ENCODE measurements at places on chromosomes 5 and 9.

DNA sequence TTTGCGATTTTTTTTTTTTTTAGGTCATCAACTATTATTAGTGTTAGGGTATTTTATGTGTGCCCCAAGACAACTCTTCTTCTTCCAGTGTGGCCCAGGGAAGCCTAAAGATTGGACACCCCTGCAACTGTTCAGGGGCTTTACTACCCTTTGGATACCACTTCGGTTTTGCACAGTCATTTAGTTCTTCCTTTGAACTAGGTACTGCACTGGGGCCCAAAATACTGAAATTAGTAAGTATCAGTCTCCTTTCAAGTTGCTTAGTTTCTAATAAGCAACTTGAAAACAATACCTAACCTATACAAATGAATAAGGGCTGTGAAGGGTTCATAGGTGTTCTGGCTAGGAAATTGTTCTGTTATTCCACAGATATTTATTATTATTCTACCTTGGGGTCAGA is 45.3 kb downstream of the CWC27 start:
- no peak for DNase-seq

DNA sequence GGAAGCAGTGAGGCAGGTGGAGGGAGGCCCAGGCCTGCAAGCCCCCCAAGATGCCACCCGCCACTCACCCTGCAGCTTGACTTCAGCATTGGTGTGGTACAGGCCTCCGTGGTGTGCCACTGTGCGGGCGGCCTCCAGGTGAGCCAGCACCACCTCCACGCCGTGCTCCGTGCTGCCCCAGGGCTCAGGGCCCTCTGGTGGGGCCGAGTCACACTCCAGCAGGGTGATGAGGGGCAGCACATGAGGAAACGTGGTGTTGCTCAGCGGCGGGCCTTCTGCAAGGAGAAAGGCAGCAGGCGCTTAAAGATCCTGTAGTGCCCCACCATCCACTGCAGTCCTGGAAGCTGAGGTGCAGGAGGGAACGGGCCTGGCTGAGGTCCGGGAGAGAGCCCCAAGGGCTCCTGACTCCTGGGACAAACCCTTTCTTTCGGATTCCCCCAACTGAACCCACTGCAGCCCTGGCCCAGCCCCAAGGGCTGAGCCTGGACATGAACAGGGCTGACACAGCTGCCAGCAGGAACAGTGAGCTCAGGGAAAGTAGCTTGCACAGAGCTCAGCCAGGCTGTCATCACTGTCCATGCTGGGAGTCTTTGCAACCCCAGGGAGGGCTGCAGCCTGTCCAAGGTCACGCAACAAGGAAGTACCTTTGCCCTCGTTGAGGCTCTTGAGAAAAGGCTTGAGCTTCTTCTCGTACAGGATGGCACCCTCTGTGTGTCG is 4.7 kb upstream of the TOR2A start:
- DNase-seq = no peak

DNA sequence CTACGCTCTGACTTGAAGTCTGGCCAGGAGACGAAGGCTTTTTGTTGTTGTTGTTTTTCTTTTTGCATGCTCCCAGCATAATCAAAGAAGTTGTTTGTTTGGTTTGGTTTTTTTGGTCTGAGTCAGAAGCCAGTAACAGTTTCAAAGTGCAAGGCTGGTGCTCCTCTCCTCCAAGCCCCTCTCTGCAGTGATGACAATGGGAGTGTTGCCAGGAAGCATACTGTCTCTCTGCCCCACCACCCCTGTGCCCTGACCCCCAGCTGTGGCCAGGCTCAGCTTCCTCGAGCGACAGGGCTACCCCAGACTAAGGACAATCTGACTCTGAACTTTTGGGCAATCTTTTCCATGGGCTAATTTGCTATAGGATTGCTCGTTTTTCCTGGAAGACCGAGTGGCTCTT is 173.8 kb upstream of the PITX1 start:
- DNase-seq = peak; percentile 9

GRCh38 chr9:136613824-136614371 is 48.8 kb upstream of the EGFL7 start:
- DNase-seq = no peak

GRCh38 chr9:120787933-120788332 is 5.3 kb downstream of the FBXW2 start:
- no peak for DNase-seq

DNA sequence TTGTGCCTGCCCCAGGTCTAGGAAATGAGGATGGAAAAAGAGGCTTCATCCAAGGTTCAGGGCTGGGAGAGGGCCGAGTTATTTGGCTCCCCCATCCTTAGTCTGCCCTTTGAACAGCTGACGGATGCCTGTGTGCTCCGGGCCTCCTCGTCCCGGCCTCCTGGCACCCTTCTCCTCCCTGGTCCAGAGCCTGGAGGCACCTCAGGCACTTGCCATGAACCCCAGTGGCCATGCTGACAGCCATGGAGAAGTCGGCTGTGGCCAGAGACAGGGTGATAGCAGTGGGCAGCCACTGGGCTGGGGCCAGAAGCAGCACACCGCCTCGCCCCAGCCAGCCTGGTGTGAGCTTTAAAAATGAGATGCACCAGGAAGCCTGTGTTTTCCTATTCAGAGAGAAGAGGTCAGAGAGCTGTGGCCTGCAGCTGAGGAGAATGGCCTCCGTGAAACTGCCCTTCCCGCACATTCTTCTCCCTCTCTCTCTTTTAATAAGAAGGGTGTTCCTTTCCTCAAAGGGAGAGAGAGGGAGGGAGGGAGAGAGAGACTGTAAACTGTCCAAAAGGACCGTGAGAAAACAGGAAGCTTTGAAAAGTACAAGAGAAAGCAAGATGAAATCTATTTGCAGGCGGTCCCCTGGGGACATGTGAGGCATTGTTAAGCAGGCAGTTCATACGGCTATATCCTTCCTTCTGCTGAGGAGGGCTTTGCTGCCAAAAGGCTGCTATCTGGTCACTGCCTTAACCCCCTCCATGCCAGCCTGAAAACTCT is 55.3 kb downstream of the ZNF366 start:
- DNase-seq = peak; percentile 93

DNA sequence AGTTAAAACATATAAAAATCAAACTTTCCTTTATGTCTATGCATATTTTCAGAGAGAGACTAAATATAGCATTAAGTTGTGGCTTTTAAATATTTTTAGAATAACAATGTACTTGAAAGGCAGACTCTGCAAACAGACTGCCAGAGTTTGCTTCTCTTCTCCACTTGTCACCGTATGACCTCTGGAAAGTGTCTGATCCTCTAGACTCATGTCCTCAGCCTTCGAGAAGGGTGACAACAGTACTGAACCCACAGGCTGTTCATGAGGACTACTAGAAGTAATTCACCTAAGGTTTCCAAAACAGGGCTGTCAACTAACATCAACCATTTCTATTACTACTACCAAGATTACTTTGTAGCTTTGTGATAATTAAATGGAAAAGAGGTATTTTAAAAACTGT is 167.7 kb upstream of the TBCA start:
- DNase-seq = no peak

DNA sequence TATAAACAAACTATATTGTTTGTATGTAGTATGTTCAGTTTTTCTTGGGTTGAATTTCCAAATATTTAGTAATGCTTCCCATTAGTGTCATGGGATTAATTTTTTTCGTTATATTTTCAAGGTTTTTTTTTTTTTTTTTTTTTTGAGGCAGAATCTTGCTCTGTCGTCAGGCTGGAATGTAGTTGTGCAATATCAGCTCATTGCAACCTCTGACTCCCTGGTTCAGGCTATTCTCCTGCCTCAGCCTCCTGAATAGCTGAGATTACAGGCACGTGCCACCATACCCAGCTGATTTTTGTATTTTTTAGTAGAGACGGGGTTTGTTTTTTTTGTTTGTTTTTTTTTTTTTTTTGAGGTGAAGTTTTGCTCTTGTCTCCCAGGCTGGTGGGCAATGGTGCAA is 10.6 kb downstream of the DDX46 start:
- DNase-seq = no peak

- DNase-seq = no peak
Observed at GRCh38 chr9:115130176-115130575, 12.2 kb upstream of the TNC start.

- DNase-seq = no peak
Observed at GRCh38 chr9:77714077-77714549, 66.0 kb upstream of the GNA14 start.

DNA sequence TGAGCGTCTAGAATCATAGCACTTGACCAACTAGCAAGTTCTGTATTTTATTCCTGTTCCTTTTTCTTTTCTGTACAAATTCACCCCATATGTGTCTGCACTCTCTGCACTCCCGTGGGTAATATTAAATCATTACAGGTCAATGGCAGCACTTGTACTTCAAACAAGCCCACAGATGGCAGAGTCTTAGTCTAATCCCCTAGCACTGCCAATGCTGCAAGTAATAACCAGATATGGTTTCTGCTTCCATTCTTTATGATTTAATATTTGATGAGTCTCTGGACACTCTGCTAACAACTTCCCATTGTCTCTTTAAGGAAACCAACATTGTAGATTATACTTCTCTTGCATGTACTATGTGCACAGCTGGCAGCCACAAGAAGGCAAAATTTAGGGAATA is 343.8 kb upstream of the CHD1 start:
- DNase-seq = no peak

GRCh38 chr5:33659526-33660169 is 218.9 kb downstream of the TARS1 start:
- DNase-seq = no peak

DNA sequence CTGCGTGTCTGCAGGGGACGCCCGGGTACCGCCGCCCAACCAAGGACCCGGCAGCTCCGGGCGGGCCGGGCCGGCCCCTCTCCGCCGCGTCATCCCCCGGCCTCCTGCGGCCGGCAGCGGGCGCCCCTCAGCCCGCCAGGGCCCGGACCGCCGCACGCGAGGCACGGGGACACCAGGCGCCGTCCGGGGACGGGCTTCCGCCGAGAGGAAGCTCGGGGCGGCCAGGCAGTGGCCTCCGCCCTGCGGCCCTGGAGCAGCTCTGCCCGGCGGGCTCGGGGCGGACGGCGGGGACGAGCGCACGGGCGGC is 373 bp downstream of the FBXW5 start:
- no peak for DNase-seq

DNA sequence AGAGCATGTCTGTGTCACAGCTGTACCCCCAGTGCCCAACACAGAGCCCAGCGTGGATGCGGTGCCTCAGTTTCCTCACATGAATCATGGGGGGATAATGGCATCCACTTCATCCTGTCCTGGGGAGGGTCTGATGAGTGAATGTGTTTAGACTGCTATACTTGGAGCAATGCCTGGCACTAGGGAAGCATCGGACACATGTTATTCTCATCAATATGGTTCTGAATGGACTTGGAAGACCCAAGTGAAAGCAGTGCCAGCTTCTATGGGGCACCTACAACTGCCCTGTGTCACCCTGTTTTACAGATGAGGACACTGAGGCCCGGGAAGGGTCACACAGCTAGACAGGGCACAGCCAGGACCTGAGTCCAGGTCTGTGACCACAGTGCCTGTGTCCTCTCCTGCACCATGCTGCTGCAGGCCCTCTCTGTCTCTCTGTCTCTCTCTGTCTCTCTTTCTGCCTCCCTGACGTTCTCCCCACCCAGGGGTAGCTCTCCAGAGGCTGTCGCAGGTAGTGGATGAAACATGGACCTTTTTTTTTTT is 42.3 kb upstream of the NEK6 start:
- no peak for DNase-seq

- DNase-seq = no peak
Observed at GRCh38 chr9:19036611-19037010, 3.6 kb upstream of the SAXO1 start.

GRCh38 chr5:133730346-133730745 is 118.0 kb upstream of the FSTL4 start:
- DNase-seq = no peak

DNA sequence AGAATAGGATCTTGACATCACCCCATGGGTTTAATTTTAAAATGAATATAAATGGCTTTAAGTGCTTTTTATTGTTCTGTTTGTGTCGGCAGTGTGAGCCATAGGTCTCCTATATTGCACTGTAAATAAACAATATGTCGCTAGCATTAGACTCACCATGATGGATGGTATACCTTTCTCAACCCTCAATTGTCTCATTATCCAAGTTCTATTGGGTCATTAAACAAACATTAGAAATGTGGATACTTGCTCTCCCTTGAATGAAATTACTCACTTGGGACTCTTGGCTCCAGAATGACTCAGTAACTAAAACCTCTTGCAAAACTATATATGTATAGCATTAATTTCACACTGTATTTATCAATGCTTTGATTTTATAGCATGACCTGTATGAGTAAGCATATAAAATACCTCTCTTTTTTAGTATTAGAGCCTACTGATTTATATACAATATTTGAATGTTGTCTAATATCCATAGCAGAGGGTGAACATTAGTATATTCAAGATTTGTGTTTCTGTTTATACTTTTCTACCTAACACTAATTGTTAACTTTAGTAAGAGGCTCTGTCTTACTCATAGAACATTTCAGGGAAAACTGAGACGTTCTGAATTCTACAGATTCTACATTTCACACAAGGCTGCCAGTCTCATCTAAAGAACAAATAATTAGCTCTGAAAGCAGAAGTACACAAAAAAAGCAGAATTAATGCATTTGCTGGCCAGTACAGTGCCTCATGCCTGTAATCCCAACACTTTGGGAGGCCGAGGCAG is 303.8 kb upstream of the PRR16 start:
- no peak for DNase-seq

- no peak for DNase-seq
Observed at GRCh38 chr5:88691945-88692868, 190.8 kb downstream of the MEF2C start.

- no peak for DNase-seq
Observed at GRCh38 chr9:72251589-72251988, 102.3 kb downstream of the GDA start.

DNA sequence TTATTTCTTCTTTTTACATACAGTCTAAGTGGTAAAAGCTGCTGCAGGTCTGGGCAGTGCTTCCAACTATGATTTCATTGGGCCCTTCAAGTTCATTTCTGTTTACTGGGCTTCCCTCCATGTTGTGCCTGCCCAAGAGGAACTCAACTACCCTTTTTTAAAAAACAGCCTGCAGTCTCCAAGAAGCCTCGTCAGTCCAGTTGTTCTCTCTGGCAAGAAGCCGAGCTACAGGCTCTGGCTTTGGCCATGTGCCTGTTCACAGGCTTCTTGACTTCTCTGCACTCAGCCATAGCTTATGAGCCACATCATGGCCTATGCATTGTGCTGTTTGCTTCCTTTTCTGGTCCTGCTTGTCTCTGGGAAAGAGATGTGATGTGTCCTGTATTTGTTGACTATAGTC is 119.7 kb upstream of the PJA2 start:
- DNase-seq = peak; percentile 82

GRCh38 chr9:125409217-125409636 is 147.6 kb downstream of the GAPVD1 start:
- no peak for DNase-seq
